ENCODE measurements at places on chromosomes 16 and 17. TPM values are rescaled to one million over a fixed set of nuclear protein-coding genes. Genes with fewer than 3 reads are reported as not detected.

DNA sequence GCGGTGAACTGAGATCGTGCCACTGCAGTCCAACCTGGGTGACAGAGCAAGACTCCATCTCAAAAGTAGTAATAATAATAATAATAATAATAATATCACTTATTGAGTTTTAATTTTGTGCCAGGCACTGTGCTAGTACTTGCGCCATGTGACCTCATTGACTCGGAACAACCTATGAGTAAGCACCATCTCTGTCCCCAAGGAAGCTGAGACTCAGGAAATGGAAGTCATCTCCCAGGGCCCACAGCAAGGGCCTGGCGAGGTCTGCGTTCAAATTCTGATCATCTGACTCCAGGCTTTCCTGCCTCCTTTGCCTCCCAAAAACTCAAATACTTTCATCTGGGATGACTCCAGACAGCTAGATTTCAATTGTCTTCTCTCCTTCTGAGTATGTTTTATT, 162.9 kb downstream of the SEC14L1 start:
- DNase-seq = no peak

DNA sequence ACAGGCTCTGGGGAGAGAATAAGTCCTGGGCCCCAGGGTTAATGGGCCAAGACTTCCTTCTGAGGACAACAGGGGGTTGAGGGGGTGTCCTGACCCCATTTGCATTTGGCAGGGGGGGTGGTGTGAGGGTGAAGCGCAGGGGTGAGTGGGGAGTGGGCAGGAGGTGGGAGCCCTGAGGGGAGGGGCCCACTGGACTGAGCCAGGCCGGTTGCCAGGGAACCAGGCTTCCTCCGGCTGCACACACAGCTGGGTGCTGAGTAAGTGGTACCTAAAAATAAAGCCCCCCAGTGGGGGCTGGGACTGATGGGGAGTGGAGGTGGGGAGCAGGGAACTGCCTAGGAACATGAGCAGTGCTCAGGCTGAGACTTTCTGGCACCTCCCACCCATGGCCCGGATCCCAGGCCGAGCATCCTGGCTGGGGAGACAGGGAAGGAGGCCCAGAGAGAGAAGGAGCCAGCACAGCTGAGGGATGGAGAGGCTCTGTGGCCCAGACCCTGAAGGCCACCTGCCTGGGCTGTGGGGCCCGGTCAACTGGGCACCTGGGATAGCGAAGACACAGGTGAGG, 7.5 kb upstream of the RASD1 start:
- DNase-seq = no peak

- no peak for DNase-seq
These were observed 4.5 kb upstream of the NAT9 start for GRCh38 chr17:74780443-74781238.

Gene KRT40
- total RNA-seq = 0.13 TPM

Gene TRPV2
- total RNA-seq = 1.3 TPM

Gene KRT12
- not detected for total RNA-seq

Gene HIGD1B
- not detected for total RNA-seq

Gene TMEM238L
- not detected for total RNA-seq
